ENCODE measurements at places on chromosomes 3 and 15. TPM values are rescaled to one million over a fixed set of nuclear protein-coding genes. Genes with fewer than 3 reads are reported as not detected.

AGTR1 gene
- total RNA-seq, result not detected

RHOV gene
- total RNA-seq, result 1.4 TPM

GRCh38 chr3:197555281-197556261 is at the start of gene BDH1:
Gene BDH1 (minus strand): TSS chr3:197555968. CDS start chr3:197546443, 9,525 bp downstream.
- no peak for DNase-seq

MB21D2 gene
- 99.1 TPM for total RNA-seq

GRCh38 chr15:85488997-85489396 is 108.6 kb downstream of the AKAP13 start:
- no peak for DNase-seq

- DNase-seq, result no peak
These were observed 247.5 kb upstream of the LRIG1 start for GRCh38 chr3:66748175-66748876.

DNA sequence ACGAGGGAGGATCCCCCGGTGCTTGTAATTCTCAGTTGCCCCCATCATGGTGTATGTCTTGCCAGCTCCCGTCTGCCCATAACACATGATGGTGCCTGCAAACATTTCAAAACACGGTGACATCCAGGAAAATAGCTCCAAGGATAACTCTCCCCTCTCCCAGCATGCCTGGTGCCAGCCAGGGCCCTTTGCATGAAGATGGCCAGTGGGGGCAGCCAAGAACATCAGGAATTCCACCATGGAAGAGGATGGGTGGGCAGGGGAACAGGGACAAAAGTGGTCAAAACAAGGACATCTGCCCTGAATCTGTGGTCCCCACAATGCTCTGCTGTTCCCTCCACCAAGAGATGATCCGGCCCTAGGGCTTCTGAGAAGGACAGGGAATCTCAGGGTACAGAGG is 9.0 kb downstream of the KIF9 start:
- no peak for DNase-seq

GRCh38 chr3:17158941-17159682 is 274.4 kb downstream of the PLCL2 start:
- DNase-seq, result peak; percentile 83

Measured in A172 (cell line).